ENCODE measurements at places on chromosomes 11 and 22.
A peak's percentile ranks its signal among the peaks of the same experiment; 100 is the strongest.

DNA sequence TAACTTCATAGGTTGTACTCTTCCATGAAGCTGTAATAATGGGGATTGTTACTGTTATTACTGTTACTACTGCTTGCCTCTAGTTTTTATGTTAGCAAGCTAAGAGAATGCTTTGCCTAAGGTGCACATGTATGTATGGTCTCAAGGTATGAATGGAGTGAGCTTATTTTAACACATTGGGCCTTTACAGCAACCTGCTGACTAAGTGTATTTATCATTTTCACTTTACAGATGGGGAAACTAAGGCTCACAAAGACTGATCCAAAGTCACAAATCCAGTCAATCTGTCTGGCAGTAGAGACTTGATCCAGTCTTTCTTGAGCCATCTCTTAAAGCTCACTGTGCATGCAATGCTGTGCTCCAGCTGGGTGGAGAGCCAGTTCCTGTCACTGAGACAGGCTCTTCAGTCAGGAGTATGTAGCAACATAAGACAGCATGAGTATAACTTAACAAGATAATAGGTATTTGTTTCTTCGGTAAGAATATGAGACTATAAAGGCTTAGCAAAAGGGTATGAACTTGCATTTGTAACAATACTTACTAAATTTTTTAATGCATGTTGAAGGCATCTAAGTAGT lies 66.5 kb downstream of the PPP2R1B start:
- no peak for DNase-seq

- DNase-seq = no peak
Observed at GRCh38 chr11:12019337-12019736, 10.9 kb upstream of the DKK3 start.

- DNase-seq = no peak
Observed at GRCh38 chr11:32109138-32109537, 18.3 kb downstream of the RCN1 start.

DNA sequence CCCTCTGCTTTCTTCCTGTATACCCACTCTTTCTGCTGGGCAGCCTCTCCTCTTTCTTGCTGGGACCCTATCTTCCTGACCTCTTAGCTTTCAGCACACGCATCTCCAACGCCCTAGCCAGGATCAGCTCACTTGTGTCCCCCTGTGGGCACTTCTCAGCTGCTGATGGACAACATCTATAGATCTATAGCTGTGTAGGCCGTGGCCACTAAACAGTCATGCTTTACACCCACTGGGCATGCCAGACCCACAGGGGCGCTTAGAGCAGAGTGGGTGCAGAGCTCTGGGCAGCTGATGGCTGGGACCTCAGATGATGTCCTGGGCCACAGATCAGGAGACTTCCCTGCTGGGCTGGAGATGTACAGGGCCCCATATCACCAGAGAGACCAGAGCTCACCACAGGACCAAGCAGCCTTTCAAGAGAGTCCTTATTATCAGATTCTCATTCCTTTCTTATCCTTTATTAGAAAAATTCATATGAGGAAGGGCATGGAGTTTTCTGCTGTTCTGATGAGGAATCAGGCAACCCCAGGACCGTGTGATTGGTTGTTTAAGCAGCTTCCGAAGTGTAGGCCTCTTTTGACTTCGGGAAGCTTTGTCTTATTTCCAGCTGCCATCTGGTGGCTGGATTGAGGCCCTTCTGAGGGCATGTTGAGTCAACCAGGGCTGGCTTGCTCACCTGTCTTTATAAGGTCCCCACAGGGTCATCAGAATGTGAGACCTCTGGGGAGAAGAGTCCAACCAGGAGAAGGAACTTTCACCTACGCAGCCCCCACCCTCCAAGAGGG lies 60.5 kb downstream of the OSBP2 start:
- peak; percentile 11 for DNase-seq

GRCh38 chr11:10265936-10266335 lies 28.1 kb downstream of the SBF2 start:
- no peak for DNase-seq

DNA sequence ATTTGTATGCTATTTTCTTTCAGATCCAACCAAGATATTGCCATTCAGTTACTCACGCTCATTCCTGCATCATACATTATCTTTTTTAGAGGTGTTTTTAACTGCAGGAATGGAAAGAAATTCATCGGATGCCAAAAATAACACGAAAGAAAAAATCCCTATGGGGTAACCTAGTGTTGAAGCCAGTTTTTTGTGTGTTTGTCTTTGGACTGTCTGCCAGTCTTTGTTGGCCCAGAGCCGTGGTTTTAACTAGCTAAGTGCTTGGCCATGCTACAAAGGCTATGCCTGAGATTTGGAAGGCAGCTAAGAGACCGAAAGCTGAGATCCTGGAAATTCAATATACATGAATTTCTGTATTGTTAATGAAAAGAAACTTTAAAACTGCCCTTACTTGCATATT lies 309.8 kb upstream of the CNTN5 start:
- no peak for DNase-seq

GRCh38 chr11:108870373-108871020 lies 205.6 kb downstream of the DDX10 start:
- no peak for DNase-seq

DNA sequence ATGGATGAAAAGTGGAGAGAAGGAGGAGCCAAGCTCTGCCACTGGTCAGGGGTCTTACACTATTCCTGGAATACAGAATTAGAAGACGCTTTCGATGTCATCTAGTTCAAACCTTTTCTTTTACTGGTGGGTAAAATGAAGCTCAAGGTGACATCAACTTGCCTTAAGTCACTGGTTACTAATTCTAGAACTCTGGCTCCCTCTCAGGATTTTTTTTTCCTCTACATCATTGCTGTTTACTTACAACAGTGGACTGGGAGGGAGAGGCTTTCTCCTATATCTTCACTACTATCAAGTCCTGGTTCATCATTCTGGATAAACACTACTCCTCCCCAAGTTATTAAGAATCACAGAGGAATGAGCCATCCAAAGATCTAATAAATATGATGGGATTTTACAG lies 82.9 kb downstream of the ETS1 start:
- no peak for DNase-seq

GRCh38 chr11:124832571-124832970 lies 32.4 kb upstream of the MSANTD2 start:
- DNase-seq = no peak

DNA sequence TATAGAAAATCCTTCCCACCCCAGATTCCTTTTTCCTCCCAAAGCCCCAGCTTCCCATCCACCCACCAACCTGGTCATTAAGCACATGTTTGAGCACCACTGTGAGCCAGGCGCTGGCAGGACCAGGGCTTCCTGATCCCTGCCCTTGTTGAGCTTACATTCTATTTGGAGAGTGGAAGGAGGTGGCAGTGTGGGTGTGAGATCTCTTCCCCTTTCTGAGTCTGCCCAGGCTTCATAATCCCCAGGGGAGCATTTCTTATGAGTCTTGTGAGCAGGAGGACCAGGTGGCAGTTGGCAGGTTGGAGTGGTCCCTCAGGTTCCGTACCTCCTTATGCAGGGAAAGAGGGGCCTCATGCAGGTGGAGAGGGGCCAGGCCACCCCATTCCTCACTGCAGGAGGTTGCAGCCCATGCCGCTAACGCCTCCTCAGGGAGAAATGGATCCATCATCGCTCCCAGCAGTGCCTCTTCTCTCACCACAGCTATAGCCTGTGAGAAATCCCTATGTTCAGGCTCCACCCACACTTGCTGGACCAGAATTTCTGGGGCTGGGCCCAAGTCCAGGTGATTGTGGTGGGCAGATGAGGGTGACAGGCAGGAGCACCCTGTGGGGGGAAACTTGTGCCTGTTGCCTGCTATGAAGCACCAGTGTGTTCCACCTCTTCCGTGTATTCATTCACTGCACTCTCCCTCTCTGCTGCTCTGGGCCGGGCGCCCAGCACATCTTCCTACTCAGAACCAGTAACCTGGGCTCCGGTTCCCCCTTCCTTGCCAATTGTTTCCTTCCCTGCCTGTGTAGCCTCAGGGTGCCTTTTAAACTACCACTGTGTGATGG lies 23.5 kb downstream of the UBE2L3 start:
- no peak for DNase-seq

GRCh38 chr22:47332246-47332980 lies 570.0 kb downstream of the TBC1D22A start:
- DNase-seq = no peak

GRCh38 chr11:120139316-120140069 lies 1.6 kb upstream of the TRIM29 start:
- DNase-seq = no peak

DNA sequence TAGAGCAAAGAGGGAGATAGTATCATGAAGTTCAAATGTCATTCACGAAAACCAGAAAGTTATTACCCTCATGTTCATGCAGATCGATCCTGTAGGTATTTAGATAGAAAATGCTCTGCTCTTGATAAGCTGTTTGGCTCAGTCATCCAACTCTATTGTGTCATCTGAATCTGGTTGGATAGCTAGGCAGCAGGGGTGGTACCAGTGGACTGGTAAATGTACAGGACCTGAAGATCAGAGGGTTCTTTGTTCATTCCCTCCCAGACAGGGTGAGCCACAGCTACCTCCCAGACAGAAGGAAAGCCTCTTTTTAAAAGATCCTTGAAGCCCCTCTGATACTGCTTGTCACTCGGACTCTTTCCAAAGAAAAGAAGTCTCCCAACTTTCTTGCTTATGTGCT lies 29.8 kb upstream of the DRD2 start:
- DNase-seq = no peak

GRCh38 chr11:34165786-34166555 lies 60.5 kb downstream of the NAT10 start:
- no peak for DNase-seq

DNA sequence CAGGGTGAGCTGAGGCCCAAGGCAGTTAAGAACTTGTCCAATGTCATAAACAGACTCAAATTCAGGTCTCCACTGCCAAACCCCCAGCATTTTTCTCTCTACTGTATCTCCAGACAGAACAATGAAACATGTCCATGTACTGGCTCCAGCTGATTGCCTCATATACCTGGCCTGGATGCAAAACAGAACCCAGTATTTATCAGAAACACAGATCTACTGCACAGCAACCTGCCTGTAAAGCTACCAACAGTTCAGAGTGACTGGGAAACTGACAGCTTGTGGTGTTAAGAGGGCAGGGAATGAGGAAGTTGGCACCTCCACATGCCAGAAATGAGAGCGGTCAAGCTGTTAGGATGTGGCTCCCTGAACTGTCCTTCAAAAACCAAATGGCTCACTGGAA lies 41.6 kb downstream of the C11orf71 start:
- DNase-seq = no peak

DNA sequence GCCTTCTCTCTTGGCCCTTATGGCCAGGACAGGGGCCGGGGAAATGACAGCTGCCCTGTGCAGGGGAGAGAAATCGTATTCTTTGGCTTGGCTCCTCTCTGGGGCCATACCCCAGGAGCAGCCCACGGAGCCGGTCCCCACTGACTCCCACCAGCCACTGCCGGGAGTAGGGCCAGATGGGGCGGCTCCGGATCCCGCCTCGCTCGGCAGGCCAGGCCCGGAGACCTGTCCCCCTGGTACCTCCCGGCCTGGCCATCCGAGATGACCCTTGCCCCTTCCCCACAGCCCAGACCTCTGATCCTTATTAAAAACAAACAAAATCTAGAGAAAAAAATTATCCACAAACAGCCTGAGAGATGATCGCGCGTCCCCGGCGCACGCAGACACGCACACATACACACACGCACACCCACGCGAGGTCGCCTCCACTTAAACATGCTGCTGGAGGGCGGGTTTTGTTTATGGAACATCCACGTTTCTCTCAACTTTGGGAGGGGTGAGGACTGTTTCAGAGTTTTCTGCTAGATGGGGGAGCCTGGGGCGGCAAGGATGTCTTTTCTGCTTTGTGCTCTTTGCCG lies 59.1 kb downstream of the IGLL1 start:
- no peak for DNase-seq

GRCh38 chr11:75035911-75036565 lies 47.3 kb downstream of the NEU3 start:
- DNase-seq = no peak

DNA sequence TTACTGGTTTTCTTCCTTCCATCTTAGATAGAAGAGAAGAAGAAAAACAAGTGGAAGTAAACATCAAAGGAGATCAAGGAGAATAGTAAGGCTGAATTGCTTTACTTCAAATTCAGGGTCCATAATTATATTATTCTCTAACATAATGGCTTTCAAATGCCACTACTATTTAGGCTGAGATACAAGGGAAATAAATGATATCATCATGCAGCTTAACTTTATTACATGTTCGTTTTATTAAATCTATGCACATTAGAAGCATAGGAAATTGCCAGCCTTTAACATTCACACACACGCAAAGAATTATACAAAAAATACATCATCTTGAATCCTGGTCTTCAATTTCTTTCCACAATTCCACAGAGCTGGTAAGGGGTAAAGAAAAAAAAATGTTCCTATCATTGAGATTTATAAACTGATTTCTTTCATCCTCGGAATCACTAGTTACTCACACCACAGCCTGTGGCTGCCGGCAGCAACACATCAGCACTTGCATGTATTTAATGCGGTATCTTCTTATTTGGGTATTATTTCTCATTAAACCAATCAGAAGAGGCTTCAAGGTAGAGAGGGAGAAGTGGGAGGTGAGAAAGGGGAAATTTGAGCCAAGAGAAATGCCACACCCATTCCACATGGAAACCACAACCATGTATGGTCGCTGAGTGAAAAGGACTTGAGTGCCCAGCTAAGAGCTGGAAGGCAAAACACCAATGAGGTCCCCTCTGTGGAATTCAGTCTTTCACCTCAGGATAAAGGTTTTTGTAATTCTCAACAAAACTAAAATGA lies 26.3 kb downstream of the SYTL2 start:
- no peak for DNase-seq

GRCh38 chr11:63666874-63667273 lies 4.3 kb downstream of the ATL3 start:
- no peak for DNase-seq

DNA sequence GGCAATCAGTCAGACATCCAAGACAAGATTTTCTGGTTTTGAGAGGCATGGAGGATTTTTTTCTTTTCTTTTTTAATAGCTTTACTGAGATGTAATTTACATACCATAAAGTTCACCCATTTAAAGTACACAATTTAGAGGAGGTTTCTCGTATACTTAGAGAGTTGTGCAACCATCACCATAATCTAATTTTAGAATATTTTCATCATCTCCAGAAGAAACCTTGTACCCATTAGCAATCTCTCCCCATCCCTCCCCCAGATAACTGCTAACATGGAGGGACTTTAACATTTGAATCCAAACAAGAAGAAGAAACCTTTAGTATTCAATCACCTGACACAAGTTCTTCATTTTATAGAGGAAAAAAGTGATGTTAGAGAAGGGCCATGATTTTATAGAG lies 83.6 kb downstream of the CLPB start:
- DNase-seq = no peak

DNA sequence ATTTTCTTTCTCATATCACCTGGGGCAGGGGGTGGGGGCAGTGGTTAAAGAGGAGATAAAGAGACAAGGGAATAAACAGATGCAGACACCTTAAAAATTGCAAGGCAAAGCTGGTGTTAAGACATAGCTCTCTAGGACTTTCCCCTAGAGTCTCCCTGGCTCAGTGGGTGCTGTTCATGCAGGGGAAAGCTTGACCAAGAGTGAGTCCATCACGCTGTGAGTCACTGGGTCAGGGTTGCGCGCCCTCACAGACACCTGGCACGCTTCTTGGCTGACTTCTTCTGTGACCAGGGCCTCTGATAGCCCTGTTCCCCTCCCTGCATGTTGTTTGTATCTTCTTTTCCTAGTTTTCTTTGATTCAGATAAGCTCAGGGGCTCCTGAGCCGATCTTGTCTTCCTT lies 31.9 kb downstream of the COMMD9 start:
- no peak for DNase-seq

GRCh38 chr11:131025020-131025419 lies 108.7 kb upstream of the SNX19 start:
- no peak for DNase-seq
